ENCODE measurements at places on chromosomes 2 and 18.

GRCh38 chr2:199847181-199847864 is 3.7 kb downstream of the FTCDNL1 start:
- peaks cover 9% of the 10 kb centered on the region for H3K4me1 ChIP-seq
- DNase-seq = no peak
- H3K27me3 ChIP-seq = no peaks in the 10 kb centered on the region
- no peak overlapping the region for H3K4me3 ChIP-seq

DNA sequence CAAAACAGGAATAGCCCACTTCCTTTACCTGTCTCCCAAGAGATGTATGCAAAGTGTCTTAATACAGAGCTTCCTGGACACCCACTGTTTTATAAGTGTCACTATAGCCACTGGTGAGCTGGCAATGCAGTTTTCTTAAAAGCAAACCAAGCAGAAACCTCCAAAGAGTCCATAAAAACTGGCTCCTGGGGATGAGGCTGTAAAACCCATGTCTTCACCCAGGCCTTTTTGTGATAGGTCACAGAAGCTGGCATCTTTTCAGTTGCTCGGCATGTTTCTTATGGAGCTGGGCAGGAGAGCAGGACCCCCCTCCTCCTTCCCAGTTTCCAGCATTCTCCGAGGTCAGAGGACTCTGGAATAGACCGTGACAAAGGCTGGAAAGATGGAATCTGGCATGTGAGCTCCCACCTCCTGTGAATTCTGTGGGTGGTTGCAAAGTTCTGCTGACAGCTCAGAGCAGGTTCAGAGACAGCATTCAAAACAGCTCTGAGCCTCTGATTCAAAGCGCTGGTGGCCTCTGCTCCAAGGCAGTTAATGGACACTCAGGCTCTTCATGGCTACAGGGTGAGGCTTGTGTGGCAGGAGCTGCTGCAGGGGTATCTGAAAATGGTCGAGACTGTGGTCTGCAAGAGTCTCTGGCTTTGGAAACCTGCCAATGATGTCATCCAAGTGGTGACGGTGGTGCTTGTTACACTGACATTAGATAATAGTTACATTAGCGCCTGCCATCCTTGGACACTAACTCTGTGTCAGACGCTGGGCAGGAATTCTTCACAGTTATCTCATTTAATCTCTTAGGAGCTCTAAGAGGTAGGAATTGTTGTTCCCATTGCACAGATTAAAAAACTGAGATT is 283.4 kb downstream of the CLIP4 start:
- H3K36me3 ChIP-seq = no peaks in the 10 kb centered on the region
- H3K4me1 ChIP-seq = no peaks in the 10 kb centered on the region
- no peak overlapping the region for H3K27ac ChIP-seq
- peaks cover 3% of the 10 kb centered on the region for H3K27me3 ChIP-seq

DNA sequence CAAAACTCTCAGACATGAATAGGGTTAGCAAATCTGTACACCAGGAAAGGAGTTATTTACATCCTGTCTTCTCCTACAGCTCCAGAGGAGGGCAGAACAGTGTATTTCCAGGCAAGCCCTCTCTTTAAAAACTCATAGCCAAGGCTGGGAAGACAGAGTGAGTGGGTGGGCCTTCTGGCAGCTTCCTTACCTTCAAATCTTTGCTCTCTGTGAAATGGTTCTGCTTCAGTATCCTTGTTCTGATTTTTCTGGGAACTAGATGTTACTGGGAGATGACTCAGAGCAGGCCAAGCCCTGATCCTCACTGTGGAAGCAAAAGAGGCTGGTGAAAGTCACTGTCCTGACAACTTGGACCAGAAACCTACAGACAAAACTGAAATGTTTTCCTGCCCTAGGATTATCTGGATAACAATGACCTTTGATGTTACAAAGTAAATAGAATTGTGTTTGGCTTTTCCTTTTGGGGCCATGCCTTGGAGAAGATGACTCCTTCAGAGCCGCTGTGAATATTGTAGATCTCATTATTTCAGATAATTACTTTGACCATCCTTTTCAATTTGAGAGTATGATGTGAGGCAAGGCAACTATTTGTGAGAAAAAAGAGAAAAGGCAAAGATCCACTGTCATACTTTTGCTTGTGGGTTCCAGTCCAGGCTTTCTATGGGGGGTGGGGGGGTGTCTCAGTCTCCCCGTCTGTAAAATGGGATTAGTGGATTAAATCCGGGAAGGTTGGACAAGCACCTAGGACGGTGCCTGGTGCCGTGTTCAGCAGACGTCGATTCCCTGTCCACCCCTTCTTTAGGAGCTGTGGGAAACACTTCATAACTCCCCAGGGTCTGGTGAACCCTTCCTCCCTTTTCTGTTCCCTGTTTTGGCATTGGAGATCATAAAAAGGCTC is 644 bp upstream of the QPCT start:
- peak overlapping the region; percentile 74 for H3K4me3 ChIP-seq
- no peak overlapping the region for H3K27ac ChIP-seq
- peaks cover 25% of the 10 kb centered on the region for H3K4me1 ChIP-seq
- no peaks in the 10 kb centered on the region for H3K36me3 ChIP-seq
- H3K27me3 ChIP-seq = peaks cover 30% of the 10 kb centered on the region
- DNase-seq = no peak

DNA sequence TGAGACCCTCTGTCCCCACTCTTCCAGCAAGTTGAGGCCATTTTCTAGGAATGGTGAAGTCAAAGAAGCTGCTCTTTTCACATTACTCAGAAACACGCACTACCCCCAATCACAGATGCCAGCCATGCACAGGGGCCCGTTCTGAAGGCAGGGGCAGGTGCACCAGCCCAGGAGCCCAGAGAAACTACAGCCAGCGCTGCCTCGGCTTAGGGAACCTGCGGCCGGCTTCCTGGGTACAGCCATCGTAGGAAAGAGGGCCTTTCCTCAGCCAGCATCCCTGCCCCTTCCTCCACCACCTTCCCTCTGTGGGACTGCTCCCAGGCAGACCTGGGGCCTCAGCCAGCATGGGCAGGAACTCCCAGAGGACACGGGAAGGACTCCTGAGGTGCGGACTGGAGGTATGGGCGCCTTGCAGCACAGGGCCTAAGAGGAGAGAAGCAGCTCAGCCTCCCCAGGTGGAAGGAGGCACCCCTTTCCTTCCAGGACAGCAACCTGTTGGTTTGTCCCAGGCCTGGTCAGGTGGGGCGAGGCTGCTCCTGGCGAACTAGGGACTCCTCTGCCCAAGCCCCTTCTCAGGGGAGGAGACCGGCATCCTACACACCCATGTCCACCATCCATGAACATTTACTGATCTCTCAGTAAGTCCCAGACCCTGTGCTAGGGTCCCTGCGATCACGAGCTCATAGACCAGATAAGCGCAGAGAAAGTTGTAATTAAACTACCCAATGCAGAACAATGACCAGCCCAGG is 99.0 kb upstream of the ID2 start:
- DNase-seq = no peak
- peaks cover 4% of the 10 kb centered on the region for H3K27me3 ChIP-seq
- no peak overlapping the region for H3K27ac ChIP-seq
- H3K4me3 ChIP-seq = no peak overlapping the region
- H3K36me3 ChIP-seq = no peaks in the 10 kb centered on the region

GRCh38 chr2:97708608-97709007 is 4.8 kb upstream of the ZAP70 start:
- no peak overlapping the region for H3K4me3 ChIP-seq
- H3K36me3 ChIP-seq = peaks cover 4% of the 10 kb centered on the region
- no peaks in the 10 kb centered on the region for H3K27me3 ChIP-seq
- no peak overlapping the region for H3K27ac ChIP-seq
- peak; percentile 10 for DNase-seq

DNA sequence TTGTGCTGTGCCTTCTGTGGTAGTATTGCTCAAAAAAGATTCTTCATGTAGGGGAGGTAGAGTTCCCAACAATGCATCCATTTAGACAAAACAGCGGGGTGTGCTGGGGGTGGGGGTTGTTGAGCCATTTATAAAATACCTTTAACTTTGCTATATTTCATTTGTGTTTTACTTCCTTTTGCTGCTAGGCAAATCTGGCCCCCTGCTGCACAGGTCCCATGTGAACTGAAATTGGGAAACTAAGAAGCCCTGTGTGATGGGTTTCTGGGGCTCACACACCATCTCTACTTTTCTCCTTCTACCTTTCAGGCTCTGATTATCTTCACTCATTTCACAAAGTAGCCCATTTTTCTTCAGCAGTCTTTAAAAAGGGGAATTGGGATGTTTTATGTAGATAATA is 52.7 kb upstream of the ITGA4 start:
- H3K27me3 ChIP-seq = no peaks in the 10 kb centered on the region
- no peak for DNase-seq
- no peak overlapping the region for H3K4me3 ChIP-seq

GRCh38 chr18:43587538-43588153 is 310.4 kb upstream of the SYT4 start:
- no peak overlapping the region for H3K27ac ChIP-seq
- H3K4me3 ChIP-seq = no peak overlapping the region
- DNase-seq = no peak
- no peaks in the 10 kb centered on the region for H3K27me3 ChIP-seq
- no peaks in the 10 kb centered on the region for H3K4me1 ChIP-seq
- no peaks in the 10 kb centered on the region for H3K36me3 ChIP-seq

DNA sequence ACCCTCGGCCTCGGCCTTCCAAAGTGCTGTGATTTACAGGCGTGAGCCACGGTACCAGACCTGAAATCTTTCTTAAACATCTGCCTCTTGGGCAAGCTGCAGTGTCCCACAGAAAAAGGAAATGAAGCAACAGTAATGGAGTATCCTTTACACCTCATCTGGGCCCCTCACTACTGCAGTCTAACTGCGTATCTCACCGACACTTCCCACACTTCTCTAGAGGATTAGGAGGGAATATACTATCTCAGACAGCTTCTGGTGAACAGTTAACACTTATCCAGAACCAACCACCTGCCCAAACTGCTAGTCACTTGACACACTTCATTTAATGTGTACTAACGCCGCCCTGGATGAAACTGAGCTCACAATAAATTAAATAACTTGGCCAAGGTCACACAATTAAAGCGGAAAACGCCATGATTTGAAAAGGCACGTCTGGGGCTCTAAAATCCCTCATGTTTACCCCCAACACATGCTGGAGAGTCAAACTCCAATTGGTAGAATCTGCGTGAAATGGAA is 993 bp downstream of the COX7A2L start:
- peak; percentile 33 for DNase-seq
- H3K27ac ChIP-seq = peak overlapping the region; percentile 99
- peaks cover 2% of the 10 kb centered on the region for H3K36me3 ChIP-seq
- peaks cover 52% of the 10 kb centered on the region for H3K4me1 ChIP-seq
- no peaks in the 10 kb centered on the region for H3K27me3 ChIP-seq
- peak overlapping the region; percentile 84 for H3K4me3 ChIP-seq

DNA sequence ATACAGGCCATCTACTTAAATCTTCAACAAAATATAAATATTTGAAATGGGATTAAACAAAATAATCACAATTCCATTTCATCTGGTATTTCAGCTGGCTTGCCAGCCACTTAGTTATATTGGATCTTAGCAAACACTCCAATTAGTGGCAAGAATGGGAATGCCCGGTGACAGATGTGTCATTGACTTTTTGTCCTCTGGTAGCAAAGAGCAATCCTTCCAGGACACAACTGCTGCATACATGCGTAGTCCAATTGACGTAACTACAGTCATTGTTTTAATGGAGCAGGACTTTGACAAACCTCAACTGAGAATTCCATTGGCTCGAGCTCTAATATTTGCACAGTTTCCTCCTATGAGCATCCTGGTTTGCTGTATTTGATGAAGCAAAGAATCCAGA is 69.9 kb downstream of the RNF152 start:
- no peaks in the 10 kb centered on the region for H3K4me1 ChIP-seq
- DNase-seq = no peak
- H3K36me3 ChIP-seq = no peaks in the 10 kb centered on the region

DNA sequence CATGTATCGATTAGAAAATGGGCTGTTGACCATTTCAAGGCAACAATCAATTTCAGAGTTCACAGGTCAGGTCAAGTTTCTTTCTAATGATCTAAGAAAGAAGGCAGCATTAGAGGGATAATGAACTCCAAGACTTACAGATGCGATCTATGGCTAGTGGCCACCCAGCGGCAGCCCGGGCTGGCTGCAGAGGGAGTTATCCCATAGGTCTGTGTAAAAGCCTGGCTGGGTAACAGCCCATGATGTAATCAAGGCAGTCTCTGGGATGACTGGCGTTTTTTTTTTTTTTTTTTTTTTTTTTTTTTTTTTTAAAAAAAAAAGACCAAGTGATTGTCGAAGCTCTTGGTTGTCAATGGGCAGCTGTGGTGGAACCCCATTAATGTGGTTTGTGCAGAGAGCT is 171.1 kb upstream of the SKOR2 start:
- no peak overlapping the region for H3K4me3 ChIP-seq
- peaks cover 15% of the 10 kb centered on the region for H3K27me3 ChIP-seq
- DNase-seq = no peak
- H3K4me1 ChIP-seq = no peaks in the 10 kb centered on the region

DNA sequence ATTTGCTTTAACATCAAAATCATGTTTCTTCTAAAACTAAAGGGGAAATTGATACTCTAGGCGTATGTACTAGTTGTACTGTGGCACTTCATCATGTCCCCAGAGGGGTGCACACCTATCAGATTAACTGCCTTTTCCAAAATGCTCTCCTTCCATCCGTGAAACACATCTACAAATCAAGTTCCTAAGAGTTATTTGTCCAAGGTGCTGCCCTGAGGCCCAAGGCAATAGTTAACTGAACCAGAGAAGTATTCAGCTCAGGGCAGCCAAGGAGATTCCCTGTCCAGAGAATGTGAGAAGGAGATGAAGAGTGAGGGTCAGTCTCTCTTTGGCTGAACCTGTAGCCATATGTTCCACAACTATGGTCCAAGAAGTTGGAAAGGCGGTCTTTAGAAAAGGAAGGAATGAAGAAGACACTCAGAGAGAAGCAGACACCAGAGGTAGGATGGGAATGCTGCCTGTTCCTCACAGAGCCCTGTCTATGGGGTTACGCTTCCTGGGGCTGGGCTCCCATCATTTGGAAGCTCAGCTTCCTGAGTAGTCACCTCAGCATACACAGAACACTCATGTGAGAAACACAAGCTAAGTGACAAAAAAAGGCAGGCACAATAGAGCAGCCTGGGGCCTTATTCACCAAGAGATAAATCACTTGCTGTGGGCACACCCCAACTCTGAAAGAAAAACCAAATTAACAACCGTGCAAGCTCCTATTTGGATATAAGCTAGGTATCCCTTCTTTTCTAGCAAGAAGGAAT is 55.6 kb downstream of the ANKRD44 start:
- peak overlapping the region; percentile 100 for H3K27ac ChIP-seq
- no peaks in the 10 kb centered on the region for H3K27me3 ChIP-seq
- peaks cover 5% of the 10 kb centered on the region for H3K36me3 ChIP-seq
- peak overlapping the region; percentile 85 for H3K4me3 ChIP-seq
- peaks cover 85% of the 10 kb centered on the region for H3K4me1 ChIP-seq

- H3K36me3 ChIP-seq = no peaks in the 10 kb centered on the region
- no peak for DNase-seq
- H3K27ac ChIP-seq = no peak overlapping the region
Observed at GRCh38 chr2:21996339-21996738, 872.6 kb downstream of the TDRD15 start.

- no peaks in the 10 kb centered on the region for H3K27me3 ChIP-seq
- H3K36me3 ChIP-seq = peaks cover 38% of the 10 kb centered on the region
- peak overlapping the region; percentile 91 for H3K27ac ChIP-seq
- peaks cover 57% of the 10 kb centered on the region for H3K4me1 ChIP-seq
Observed at GRCh38 chr2:223943561-223944008, 1.6 kb downstream of the WDFY1 start.
